ENCODE measurements at places on chromosomes 7 and 10.

- DNase-seq = no peak
These were observed 41.8 kb downstream of the PDLIM1 start for GRCh38 chr10:95248989-95249388.

GRCh38 chr10:46559231-46559671, 2.8 kb upstream of the GPRIN2 start:
- DNase-seq = no peak

- DNase-seq = no peak
These were observed 21.8 kb downstream of the AKR1E2 start for GRCh38 chr10:4847561-4848355.

DNA sequence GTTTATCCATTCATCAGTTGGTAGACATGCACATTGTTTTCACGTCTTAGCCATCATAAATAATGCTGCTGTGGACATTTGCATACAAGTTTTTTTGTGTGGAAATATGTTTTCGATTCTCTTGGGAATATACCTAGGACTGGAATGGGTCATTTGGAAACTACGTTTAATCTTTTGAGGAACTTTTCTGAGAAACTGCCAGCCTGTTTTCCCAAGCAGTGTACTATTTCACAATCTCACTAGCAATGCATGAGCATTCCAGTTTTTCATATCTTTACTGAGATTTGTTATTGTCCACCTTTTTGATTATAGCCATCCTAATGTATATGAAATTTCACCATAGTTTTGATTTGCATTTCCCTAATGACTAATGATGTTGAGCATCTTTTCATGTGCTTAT, 95.7 kb upstream of the JAZF1 start:
- no peak for DNase-seq

DNA sequence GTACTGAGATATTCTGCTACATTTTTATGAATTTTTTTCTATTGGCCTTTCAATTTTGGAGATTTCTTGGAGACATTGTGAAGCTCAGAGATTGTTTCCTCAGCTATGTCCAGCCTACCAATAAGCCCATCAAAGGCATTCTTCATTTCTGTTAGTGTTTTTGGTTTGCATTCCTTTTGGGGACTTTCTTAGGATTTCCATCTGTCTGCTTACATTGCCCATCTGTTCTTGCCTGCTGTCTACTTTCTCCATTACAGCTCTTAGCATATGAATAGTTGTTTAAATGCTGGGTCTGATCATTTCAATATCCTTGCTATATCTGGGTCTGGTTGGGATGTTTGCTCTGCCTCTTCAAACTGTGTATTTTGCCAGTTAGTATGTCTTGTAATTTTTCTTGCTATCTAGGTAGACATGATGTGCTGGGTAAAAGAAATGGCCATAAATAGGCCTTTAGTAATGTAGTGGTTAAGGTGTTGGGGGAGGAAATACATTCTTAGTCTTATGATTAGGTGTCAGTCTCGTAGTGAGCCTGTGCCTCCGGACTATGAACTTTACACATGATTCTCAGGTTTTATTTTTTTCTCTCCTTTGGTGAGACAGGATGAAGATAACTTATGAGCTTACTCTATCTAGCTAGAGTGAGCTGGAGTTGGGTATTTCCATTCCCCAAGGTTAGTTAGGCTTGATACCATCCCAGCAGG, 32.6 kb upstream of the NME8 start:
- no peak for DNase-seq

DNA sequence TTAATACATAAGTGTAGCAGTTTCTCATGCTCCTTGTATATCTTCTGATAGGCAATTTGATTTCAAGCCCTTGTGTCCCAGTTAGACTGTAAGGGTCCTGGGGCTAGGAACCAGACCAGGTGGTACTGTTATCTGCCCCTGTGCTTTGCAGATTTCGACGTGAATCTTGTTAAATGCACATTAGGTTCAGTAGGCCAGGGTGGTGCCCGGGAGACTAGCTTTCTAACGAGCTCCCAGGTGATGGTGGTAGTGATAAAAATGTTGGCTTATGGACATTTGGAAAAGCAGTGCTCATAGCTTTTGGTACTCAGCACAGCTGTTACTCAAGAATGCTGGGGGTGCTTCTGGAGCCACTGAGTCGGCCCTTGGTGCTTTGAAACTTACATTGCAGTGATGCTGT, 64.2 kb downstream of the PRPF18 start:
- DNase-seq = no peak

- no peak for DNase-seq
These were observed 91.7 kb downstream of the SLC39A12 start for GRCh38 chr10:18043148-18044006.

- no peak for DNase-seq
These were observed 13.7 kb downstream of the MMP21 start for GRCh38 chr10:125761961-125762360.

GRCh38 chr10:8691498-8692017, 637.1 kb downstream of the GATA3 start:
- DNase-seq = no peak

- no peak for DNase-seq
These were observed 27.0 kb downstream of the BLNK start for GRCh38 chr10:96244354-96244753.

DNA sequence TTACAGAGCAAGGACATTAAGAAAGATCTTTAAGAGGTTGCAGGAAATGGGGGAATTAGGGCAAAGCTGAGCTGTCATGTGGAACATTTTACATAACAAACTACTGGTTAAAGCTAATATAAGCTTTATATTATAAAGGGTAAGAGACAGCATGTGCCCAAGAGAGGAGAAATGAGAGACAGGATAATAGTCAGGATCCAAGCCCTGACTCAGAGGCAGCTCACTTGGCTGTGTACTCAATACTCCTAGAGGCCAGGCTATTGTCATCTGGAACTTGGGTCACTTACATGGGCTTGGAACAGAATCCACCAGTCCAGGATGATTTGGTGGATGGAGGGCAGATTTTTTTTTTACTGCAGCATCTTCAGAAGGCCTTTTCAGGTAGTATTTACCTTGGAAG, 418.6 kb upstream of the ZMIZ1 start:
- no peak for DNase-seq

- DNase-seq = no peak
These were observed 123.6 kb downstream of the RNF32 start for GRCh38 chr7:156764016-156764669.

- DNase-seq = no peak
These were observed 60.8 kb upstream of the MEOX2 start for GRCh38 chr7:15747301-15747700.

GRCh38 chr10:58081353-58081752, 186.3 kb downstream of the IPMK start:
- DNase-seq = no peak

DNA sequence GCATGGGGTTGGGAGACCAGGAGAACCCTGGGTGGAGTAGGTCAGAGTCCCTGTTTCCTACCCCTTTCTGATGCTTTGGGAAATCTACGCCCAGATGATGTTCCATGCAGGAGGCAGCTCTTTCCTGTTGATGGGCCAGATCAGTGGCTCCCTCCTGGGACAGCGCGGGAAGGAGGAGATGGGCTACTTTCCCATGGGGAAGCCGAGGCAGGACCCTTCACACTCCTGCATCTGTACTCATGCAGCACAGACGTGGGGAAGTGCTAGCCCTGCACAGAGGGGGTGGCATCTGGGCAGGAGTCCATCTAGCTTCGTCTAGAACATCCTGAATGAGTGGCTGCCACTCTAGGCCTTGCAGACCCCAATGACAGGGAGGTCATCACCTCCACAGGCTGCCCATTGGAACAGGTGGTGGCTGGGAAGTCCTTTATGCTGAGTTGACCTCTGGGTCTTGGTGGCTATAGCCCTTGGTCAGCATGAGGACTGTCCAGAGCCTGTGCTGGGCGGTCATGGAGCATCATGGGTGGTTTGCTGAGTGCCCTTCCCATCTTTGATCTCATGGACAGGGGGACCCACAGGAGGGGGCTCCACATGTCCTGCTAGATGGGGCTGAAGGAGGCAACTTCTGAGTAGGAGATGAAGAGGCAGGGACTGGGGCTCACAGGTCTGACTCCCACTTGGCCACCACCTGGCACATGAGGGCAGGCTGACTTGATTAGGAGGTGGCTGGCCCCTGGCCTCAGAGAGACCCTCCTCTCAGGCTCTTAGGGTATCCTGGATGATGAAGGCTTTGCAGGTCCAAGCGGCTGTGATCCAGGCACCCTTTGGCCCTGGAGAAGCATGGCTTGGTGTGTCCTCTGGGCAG, 24.6 kb downstream of the RAMP3 start:
- no peak for DNase-seq

DNA sequence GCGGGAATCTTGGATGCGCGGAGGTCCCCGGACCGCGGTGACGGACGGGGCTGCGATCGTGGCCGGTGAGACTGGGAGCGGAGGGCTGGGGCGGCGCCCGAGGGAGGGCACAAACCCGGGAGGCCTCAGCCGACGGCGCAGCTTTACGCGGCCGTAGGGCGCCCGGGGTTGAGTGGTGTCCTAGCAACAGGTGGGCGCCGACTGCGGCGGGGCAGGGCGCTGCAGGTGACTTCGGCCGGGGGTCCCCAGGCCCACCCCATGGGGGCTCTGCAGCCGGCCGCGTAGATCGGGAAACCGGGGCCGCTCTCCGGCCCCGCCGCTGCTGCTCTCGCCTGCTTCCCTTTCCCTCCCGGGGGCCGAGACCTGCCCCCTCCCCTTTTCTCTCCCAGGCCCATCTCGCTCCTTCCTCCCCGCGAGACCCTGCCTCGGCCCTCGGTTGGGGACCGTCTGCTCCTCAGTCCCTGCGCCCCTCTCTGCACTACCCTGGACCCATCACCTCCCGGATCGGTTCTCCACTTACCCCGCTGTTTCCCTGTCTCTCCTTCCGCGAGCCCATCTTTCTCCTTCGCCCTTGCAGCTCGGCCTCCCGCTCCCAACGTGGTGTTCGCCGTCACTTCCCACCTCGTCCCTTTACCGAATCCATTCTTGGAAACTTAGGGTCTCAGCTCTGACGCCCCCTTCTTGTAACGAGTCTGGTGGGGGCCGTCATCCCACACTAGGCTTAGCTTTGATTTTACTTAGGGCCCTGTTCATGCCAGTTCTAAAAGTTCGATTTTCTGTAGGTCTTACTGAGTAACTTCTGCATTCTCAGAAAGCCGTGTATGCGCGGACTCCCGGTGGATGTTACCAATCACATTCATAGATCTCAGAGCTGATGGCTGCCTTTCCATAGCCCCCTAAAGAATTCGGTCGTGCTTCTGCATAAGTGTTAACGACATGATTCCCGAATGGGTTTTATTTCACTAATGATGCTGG, 18.5 kb upstream of the ACBD5 start:
- no peak for DNase-seq

GRCh38 chr7:67525588-67525987, 529.0 kb downstream of the TYW1 start:
- no peak for DNase-seq

GRCh38 chr10:23015021-23015707, 80.2 kb upstream of the MSRB2 start:
- DNase-seq = no peak

DNA sequence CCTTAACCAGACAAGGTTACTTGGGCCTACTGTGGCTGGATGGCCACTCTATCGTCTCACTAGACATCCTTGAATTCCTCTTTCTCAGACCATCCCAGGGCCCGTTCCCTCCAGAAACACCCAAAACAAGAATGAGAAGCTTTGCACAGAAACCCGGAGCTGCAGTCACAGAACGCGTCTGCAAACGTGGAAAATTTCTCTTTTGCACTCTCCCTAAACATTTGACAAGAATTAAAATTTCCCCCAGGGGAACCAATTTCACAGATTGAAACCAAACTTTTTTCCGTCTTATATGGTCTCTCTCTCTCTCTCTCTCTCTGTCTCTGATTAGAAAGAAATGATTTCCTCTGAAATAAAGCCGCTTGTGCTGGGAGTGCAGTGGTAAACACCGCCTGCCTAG, 120.7 kb downstream of the MKX start:
- no peak for DNase-seq

DNA sequence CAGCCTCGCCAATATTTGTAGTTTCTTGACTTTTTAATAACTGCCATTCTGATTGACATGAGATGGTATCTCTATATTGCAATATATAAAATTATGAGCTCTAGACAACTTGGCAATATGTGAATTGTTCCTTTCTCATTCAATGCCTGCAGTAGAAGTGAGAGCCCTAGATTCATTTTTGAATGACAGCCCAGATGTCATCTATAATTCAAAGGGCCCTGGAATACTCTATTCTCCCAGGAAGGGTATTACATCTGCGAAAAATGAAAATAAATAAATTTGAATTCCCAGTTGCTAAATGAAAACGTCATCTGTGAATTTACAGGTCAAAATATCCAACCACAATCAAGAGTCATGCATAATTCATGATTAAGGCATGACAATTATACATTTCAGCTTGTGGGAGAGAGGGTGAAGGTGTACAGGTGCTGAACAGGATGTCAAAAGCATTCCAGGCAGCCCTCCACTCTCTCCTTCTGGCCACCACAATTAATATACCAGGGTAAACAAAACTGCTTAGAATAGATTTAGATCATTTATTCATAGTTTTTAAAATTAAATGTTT, 1147.3 kb downstream of the XPNPEP1 start:
- DNase-seq = no peak

- no peak for DNase-seq
These were observed 25.9 kb downstream of the PFKFB3 start for GRCh38 chr10:6228647-6229046.

GRCh38 chr10:111482621-111483216, 405.9 kb downstream of the ADRA2A start:
- DNase-seq = no peak

DNA sequence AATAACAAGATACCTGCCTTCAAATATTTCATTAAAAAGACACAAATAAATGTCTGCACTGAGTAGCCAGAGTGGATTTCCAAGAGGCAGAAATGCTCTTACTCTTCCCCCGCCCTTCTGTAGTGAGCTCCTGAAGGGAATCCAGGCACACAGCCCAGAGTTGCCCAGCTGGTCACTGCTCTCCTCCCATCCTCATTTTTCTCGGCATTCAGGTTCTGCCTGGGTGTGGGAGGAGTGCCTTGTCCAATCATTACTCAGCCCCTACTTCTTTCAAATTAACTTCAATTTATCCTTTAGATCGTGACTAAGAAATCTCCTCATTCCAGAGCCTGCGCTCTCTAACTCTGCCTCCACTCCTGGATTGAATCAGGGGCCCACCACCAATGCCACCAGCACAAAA, 12.2 kb downstream of the CCDC6 start:
- DNase-seq = no peak

- no peak for DNase-seq
These were observed 63.5 kb downstream of the UBE2H start for GRCh38 chr7:129889133-129889844.

- DNase-seq = no peak
These were observed 12.0 kb upstream of the PARP12 start for GRCh38 chr7:140074780-140075179.

- no peak for DNase-seq
These were observed 16.2 kb upstream of the EPHB6 start for GRCh38 chr7:142838461-142839213.

DNA sequence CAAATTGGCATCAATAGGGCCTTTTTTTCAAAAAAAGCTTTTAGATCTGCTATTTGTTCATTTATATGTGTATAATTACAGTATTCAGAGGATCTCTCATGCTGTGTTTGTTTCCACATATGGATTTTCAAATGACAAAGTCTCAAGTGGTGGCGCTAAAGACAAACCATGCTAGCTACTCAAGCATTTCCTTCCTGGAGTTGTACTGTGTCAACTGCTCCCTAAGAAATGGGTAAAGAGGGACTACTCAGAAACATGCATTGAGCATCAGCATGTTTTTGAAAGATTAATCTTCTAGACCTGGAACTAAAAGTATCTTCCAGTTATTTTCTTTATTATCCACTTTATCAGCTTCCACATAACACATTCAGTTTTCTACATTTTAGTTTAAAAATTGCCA, 12.7 kb downstream of the CNTNAP2 start:
- no peak for DNase-seq

GRCh38 chr10:132749371-132749795, 36.6 kb downstream of the NKX6-2 start:
- no peak for DNase-seq
